Activated T-helper 9 cell treated with anti-CD3 and anti-CD28 coated beads, Interleukin-2, amount 50 U/mL, for 16 hours (primary cell): ENCODE measurements at places on chromosomes 6 and 20.

- DNase-seq = no peak
Observed at GRCh38 chr6:87870556-87870955, 168.5 kb upstream of the AKIRIN2 start.

- no peak for DNase-seq
Observed at GRCh38 chr20:54223751-54224150, 15.9 kb downstream of the PFDN4 start.

DNA sequence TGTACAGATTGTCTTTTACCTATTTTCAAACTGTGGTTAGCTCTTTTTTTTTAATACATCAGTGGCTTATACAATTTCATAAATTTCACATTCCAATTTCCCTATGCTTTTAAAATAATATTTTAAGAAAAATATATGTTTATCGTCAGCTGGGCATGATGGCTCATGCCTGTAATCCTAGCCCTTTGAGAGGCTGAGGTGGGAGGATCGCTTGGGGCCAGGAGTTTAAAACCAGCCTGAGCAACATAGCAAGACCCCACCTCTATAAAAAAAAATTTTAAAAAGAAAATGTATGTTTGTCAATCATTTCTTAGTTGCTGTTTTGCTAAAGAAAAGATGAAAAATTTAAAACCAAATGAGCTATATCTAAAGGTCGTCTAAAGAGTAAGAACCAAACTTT, 3.4 kb downstream of the GJA1 start:
- DNase-seq = no peak

- DNase-seq = no peak
Observed at GRCh38 chr20:1415667-1416468, 23.0 kb upstream of the FKBP1A start.

DNA sequence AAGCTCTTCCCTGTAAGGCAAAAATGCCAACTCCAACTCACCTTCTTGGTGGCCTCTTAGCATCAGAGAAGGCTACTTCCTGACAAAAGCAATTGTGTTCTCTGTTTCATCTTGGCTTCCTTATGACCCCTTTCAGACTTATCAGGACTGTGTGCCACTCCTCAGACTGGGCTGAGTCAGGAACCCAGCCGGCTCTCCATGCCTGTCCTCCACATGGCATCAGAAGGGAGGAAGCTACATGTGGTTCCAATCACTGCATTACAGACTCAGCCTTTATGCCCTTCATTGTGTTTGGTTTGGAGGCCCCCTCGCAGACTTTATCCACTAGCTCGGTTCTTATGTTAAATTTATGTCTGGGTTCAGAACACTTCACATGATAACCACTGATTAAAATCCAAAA, 142.5 kb downstream of the SLC24A3 start:
- no peak for DNase-seq
